Epithelial cell of proximal tubule (primary cell): ENCODE measurements at places on chromosomes 1 and 21.

DNA sequence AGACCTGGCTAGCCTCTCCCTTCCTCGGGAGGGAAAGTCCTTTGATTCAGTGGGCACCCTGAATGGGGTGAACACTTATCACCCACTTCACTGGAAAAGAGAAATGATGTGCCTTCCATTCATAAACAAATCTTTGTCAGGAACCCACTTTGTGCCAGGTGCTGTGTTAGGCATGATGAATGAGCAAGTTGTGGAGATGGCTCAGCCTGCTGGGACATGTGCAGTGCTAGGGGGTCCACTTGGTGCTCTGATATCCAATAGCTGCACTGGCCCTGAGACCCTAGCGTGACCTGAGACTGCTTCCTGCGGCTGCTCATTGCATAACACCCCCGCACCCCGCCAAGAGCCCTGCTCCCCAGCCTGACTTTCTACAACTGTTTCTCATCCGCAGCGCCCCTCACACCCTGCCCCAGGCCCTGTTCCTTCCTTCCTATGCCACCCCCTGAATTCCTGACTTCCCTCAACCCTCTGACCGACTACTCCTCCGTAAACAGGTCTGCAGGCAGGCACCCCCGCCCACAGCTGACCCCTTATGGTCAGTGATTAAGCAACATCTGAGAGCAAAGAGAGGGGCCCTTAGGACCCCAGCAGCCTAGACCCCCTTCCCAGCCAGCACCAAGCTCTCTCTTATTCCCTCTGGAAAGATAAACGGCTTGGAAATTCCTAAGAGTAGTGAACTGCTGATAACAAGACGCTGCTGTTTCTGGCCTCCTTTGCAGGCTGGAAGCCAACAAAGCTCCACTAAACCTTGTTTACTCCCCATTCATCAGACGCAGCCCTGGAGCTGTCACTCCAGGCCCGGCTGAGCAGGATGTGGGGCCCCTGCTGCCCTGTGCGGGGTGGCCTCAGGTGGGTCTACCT is 12.9 kb downstream of the CSRP1 start:
- DNase-seq, result no peak

GRCh38 chr1:165129568-165130164 is 226.8 kb downstream of the LMX1A start:
- DNase-seq, result no peak

DNA sequence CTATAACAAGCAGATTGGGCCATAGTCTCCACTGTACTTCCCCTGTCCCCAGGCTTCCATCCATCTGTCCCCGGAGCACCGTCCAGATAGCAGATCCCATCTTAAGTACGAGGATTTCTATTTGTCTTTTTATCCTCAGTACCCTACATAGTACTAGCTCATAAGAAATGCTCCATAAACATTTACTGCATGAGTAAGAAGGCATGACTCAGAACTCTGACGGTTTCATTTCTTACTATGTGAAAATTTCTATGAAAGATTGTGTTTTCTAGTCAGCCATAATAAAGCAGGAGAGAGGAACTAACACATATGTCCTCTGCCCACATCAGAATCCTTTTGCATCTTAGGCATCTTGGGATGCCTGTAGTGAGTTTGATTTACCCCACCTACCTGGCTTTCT is 49.5 kb downstream of the CHD1L start:
- no peak for DNase-seq

DNA sequence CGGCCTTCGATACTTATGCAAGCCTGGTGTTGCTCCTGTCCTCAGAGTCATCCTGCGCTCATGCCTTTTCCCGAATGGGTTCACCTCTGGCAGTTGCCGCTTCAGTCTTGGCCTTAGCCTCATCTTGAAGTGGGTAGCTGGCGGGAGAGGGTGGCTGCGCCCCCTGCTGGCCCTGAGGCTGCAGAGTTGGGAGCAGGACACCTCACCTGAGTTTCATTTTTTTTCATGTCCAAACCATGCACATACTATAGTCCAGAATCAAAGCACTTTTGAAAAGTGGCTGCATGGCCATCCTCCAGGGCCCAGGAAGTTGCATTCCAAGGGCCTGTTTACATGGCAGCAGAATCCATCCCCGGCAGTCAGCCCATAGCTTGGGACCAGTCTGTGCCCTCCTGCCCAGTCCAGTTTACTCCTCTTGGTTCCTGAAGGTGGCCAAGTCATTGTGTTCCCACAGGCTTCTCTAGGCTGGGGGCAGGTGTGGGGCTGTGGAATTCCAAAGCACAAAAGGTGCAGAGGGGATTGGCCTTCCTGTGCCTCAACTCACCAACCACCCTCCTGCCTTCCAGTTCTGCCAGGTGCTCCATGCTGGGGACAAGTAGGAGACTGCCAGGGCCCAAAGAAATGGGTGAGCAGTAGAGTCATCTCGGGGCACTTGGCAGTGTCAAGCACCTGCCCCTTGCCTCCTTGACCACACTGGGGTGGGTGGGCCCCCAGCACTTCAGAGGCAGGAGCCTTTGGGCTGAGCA is 44.0 kb downstream of the YARS1 start:
- no peak for DNase-seq

- no peak for DNase-seq
Measured at GRCh38 chr1:47872886-47873285, 124.3 kb downstream of the TRABD2B start.

GRCh38 chr1:155000726-155001424 is 1.7 kb upstream of the ZBTB7B start:
- no peak for DNase-seq
